ENCODE measurements at places on chromosomes 12 and 14. TPM values are rescaled to one million over a fixed set of nuclear protein-coding genes. Genes with fewer than 3 reads are reported as not detected.

DNA sequence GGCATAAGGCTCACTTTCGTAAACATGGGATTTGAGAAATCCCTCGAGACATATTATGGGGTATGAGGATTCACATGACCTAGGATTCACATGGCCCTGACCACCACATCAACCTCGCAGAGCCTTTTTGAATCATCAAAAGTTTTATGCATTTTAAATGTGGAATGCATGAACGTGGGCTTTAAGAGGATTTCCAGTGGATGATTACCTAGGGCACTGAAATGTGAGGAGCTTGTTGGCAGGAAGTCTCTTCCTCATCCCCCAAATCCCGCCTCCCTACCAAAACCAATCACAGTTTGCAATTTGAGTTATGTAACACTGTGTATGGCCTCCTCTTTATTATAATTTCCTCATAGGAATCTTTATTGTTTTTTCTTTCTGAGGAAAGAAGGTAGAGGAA lies 659.6 kb upstream of the TBX3 start:
- no peak for DNase-seq

DNA sequence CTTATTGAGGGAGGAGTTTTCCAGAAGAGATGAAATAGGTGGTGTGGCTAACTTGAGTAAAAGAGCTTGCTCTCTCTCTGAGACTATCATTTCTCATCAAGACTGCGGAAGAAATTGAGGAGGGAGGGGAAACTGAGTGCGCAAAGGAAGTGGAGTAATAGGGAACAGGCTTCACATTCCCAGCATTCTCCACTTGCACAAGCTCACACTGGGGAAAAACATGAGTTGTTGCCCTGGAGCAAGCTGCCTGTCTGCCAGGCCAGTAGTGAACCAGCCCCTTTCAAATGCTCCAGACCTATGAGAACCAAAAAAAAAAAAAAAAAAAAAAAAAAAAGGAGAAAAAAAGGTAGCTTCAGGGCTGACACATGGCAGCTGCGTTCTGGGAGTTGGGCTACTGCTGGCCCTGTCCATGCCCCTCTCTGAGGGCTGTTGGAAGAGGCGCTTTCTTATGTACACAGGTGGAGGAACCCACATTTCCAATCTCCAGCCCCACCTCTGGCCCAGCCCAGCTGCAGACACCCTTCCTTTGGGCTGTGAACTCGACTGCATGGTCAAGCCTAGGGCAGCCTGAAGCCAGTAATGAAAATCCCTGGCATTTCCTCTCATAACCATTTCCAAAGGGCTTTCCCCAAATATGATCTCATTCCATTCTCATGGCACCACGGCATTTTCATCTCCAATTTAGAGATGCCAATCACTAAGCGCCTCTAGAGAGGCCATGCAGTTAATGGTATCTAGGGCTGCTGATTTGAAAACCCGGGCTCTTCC lies 32.5 kb upstream of the EMP1 start:
- DNase-seq = no peak

DNA sequence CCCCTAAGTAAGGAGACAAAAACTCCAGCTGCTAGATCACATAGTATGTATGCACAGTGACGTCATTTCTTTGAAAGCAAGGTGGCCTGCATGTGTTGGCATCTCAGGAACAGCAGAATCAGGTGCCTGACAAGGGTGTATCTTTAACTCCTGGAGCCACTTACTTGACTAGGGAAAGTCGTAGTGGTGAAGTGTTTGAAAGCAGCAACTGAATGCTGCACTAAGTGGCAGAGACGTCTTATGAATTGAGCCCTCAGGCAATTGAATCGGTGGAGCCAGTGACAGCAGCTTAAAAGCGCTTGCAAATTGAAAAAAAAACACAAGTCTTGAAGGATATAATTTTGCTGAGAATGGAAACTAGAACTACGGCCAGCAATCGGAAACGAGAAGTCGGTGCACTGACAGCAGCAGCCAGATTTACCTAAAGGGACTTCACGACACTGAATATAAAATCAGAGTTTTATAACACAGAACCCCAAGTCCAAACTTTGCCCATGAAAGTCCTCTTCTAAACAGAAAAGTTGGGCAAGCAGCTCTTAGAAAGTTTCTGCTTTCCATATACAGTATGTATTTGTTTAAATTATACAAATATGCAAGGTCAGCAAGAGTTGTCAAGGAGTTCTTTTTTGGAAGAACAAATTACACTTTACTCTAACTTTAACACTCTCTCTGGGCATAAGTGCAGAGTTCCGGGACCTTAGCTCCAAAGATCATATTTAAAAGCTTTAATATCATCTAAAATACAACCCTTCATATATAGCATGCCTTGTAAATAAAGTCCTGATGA lies 1.1 kb downstream of the IGF1 start:
- peak; percentile 73 for DNase-seq

Gene TM9SF1
- polyA plus RNA-seq = 18.6 TPM

- no peak for DNase-seq
Observed at GRCh38 chr12:79624378-79624777, 66.4 kb downstream of the PAWR start.

Gene COX14
- polyA plus RNA-seq = 39.0 TPM

DNA sequence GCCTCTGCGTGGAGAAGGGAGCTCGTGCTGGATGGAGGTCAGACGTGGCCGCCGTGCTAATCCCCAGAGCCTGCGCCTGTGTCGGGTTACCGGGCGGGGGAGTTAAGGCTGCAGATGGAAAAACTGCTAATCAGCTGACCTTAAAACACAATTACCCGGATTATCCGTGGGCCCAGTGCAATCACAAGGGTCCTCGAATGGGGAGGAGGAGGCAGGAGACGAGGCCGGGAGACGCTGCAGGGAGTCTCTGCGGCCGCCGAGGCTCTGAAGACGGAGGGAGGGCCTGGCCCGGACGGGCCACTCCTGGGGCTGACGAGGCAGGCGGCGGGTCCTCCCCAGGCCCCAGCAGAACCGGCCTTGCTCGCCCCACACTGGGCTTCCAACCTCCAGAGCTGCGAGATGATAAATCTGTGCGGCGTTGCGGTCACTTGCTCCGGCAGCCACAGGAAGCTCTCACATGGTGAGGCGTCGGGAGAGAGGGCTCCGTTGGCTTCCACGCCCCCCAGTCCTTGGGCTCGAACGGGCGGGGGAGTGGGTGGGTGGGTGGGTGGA lies 32.9 kb upstream of the FBRSL1 start:
- DNase-seq = no peak

Gene CCDC85C
- polyA plus RNA-seq = 4.1 TPM

Gene ANO4
- 0.80 TPM for polyA plus RNA-seq
